ENCODE measurements at places on chromosomes 7 and 10.

DNA sequence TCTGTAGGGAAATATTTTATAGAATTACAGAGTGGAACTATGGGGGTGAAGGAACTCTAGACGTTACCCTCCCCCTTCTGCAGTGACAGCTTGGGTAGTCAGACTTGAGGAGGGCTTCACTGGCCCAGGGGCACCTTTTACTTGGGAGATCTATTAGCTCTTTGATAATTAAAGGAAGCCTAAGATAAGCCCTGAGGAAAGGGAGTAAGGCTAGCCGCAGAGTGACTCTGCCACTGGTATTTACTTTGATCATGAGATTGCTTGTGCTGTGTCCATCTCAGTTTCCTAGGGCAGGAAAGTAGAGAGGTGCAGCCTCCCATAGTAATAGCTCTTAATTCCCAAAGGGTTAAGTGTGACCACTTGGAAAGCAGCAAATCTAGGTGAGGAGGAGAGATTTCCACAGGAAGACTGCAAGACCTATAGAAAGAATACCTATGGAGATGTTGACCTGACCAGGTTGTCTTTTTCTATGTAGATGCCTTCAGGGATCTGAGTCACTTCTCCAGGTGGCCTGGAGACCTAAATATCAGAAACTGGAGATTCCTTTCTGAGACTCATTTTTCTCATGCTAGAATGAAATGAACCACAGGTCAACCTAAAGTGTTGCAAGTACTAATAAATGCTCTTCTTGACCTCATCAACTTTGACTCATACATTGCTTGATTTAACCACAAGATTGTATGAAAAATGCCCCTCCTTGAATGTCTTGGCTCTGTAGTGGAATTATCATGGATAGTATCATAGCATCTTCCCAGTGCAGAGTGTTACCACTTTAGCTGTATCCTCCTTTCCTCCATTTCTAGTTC, 447.3 kb upstream of the GHITM start:
- no peak for DNase-seq

- no peak for DNase-seq
Measured at GRCh38 chr10:26509307-26509706, 71.2 kb downstream of the APBB1IP start.

- DNase-seq, result no peak
Measured at GRCh38 chr10:100904917-100905316, 7.8 kb upstream of the SLF2 start.

DNA sequence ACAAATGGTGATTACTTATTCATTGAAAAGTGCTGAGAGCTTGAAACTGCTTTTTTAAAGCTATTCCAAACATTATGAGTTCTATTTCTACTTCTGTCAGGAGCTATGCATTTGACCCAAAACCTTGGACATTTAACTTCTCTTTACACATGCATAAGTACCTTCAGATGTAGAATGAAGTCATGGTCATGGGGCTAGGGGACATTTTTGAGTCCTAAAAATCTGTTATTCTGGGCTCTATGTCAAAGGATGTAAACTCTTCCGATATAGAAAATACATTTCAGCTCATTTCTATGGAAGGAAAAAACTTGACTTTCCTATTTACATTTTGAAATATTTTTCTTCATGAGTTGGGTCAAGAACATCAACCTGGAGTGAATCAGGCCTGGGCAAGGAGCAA, 179.5 kb upstream of the CXCL12 start:
- no peak for DNase-seq

DNA sequence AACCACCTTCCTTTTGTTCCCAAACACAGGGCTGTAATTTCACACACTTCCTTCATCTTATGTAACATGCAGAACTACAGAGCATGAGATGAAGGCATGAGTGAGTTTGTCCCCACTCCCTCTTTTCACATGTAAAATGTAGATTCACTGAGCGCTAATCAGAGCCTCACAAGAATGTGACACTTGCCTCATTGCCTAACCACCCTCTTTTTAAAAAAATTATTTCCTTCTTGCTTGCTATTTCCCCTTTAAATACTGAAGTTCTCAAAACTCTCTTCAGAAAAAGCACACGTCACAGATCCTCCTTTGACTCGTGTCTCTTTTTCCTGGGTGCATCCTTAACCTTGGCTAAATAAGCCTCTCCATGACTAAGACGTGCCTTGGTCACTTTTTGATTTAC, 121.2 kb upstream of the TARP start:
- no peak for DNase-seq

DNA sequence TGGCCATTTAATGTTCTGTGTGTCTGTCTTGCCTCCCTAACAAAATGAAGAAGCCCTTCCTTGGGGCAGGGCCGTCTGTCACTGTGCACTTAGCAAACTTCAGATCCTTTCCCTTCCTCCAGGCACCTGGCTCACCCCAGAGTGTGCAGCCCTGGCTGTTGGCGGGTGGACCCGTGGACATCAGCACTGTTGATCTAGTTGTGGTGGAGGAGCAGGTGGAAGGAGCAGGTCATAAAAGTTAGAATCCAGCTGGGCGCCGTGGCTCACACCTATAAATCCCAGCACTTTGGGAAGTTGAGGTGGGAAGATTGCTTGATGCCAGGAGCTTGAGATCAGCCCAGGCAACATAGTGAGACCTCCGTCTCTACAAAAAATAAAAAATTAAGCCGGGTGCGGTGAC, 12.7 kb downstream of the RAB19 start:
- DNase-seq, result no peak

DNA sequence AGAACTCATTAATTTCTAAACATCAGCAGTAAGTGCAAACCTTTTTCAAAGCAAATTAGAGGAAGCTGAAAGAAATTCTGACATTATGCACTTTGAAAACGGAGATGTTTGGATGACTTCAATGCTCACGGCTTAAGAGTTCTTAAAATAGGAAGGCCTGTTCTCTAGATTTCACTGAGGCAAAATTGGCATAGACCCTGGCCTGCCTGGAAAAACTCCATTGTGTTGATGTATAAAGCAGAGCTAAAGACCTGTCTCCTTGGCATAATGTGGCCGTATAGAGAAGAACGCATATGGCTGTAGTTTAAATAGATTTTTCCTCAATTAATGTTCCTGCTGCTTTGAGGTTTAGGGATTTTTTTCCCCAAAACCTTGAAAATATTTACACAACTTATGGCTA, 24.5 kb upstream of the AGMO start:
- DNase-seq, result no peak

DNA sequence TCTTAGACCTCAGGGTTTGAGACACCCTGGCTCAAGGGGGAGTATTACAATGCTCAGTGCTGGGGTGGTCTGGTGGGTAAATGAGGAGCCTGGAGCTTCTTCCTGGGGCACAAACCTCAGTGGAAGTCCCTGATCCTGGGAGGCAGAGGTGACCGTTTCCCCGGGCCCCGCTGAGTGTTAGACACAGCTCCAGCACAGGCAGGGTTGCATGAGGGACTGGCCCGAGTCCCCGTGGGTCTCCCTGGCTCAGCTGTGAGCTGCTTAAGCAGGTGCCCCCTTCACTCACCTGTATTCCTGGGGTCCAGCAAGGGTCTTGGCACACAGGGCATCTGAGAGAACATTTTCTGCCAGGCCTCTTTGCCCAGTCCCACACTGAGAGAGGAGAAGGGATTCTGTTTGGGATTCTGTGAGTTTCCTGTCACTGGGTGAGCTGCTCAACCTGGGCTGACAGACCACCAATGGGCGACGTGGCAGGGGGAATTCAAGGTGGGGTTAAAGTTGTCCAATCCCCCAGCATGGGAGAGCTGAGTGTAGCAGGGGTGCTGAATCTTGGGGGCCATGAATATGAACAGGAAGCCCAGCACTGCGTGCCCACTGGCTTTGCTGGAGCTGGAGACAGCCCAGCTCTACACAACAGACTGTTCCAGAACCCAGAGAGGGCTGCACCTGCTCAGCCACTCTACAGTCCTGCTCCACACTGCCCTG, 29.9 kb downstream of the DDIT4 start:
- no peak for DNase-seq

GRCh38 chr10:130894471-130894870, 417.1 kb downstream of the TCERG1L start:
- no peak for DNase-seq

DNA sequence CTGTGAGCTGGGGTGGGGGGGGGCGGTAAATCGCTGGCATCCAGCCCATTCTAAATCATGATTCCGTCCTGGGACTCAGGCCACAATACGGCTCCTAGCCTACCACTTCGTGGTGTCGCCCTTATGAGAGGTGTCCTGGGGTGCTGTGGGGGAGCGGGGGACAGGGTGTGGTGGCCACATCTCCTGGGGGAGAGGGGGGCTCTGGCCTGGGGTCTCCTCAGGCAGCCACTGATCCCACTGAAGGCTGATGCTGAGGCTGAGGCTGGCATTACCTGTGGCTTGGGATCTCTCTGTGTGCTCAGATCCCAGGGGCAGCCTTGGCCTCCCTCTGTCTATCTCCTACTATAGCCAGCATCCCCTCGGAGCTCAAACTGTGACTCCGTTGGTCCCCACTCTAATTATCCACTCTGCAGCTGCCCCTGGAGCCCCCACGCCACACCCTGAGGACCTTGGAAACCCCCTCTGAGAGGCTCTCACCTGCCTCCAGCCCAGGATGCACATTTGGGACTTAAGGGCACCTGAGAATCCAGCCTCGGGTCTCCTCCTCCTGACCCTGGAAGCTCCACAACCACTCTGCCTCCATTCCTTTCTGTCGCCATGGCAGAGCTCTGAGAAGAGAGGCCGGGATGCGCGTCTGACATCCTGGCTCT, 249.3 kb upstream of the TCERG1L start:
- no peak for DNase-seq

- no peak for DNase-seq
Measured at GRCh38 chr7:128066858-128067257, 35.6 kb upstream of the LRRC4 start.

DNA sequence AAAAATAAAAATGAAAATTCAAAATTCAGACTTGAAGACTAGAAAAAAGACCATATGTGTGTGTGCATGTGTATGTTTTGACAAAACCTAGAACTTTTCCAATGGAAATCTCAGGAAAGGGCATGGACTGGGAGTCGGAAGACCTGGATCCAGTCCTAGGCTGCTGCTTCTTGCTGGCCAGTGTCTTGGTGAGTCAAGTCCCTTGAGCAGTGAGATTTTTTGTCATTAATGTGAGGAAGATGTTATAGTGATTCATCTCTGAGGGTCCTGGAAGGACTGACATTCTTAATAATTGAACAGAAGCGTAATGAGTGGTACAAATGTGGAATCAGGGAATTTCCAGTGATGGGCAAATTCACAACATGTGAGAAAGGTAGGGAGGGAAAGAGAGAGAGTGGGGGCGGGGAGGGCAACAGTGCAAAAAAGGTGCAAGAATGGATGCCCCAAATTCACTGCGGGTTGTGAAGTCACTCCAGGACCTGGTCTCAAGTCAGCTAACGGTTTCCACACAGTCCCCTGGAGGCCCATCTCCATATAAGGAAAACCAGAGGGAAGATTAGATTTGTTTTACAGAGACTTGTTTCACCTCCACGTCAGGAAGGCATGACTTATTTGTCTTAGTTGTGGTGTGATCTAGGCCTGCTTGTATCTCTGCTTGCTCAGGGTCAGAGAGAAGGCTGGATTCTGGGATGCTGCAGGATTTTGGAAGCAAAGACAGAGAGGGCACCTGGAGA, 201.7 kb downstream of the BUB3 start:
- DNase-seq, result no peak

DNA sequence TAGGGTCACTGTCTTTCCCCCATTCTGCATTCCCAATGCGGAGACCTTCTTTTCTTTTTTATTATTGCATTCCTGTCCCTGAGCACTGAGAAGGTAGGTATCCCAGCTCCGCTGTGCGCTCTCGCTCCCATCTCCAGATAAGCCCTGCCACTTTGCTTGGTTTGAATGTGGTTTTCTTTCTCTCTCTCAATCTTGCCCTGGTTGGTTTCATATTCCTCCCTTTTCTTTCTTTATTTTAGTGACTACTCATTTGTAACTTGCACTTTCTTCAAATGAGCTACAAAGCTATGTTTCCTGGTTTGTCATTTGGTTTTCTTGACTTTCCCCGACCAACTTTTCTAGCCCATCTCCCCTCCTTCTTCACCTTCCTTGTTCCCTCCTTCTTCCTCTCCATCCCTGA, 29.0 kb upstream of the HSPB1 start:
- DNase-seq, result no peak

GRCh38 chr10:42690449-42691360, 52.3 kb upstream of the ZNF33B start:
- no peak for DNase-seq

DNA sequence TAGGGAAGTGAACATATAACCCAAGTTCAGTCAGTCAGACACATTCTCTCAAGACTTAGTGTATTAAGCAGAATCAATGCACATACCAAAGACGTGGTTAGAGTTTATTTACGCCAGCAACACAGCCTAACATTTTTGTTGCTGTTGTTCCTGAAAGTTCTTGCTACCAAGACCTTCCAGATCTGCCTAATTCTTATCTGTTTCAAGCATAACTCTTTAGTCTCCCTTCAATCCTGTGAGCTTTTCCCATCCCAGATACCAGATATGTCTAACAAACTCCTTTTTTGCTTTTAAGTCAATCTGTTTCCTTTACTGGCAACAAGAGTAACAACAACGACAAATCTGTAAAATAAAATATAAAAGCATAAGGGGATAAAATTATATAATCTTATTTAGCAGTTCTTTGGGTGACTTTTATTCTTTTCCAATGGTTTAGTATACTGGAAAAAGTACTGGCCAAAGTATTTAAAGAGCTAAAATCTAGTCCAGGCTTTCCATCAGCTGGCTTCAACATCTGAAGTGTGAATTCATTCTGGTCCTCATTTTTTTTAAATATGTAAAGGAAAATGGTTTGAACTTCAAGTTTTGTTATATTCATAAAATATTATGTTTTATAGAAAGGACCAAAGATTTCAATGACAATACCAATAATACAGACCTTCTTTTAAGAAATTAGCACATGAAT, 193.8 kb downstream of the IMMP2L start:
- no peak for DNase-seq

GRCh38 chr7:128872394-128872824, 9.8 kb downstream of the ATP6V1F start:
- no peak for DNase-seq

DNA sequence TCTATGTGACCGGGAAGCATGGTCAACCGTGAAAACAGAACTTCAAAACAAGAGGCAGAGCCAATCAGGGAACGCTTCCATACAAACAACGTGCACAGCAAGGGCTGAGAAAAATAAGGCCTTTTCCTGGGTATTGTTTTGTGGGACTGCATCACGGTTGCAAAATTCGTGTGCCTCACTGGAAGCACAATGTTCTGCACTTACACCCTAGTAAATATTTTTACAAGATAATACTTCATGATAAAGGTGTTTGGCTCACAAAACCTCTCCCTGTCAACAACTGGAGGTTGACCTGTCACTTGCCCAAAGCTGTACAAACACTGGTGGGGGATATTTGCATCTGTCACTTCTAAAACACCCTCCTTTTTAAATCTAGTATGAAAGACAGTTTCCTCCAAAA, 37.0 kb downstream of the KLF6 start:
- no peak for DNase-seq

DNA sequence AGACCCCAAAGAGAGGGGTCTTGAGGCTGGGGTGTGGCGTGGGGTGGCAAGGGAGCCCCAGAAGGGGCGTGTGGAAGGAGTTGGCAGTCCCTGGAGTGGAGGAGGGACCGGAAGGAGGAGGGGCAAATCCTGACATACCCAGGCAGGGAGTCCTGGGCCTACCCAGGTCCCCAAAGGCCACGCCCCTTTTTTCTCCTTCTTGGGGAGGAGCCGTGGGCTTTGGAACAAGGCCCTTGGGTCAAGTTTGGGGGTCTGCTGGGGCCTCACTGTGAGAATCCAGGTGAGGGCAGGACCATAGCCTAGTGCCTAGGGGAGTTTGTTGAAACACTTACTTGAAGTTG, 1.2 kb upstream of the SMARCD3 start:
- DNase-seq, result no peak
